ENCODE measurements at places on chromosomes 5 and 9.

GRCh38 chr9:4573634-4574389 lies 83.5 kb downstream of the SLC1A1 start:
- DNase-seq = no peak

DNA sequence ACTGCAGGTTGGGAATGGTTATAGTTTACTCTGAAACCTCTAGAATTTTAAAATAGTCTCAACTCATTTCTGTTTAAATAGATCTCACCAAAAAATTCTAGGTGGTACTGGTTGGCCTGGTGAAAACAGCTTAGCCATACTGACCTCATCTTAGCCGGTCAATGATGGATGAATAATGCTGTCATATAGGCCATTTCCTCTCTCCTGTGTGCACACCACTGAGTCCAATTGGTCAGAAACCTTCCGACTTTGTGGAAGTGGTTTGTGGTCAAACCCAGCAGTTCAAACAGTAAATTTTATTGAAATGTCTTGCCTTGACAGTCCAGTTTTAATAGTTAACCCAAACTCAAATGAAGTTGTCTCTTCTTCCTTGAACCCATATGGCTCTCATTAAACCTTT lies 98.6 kb downstream of the GIN1 start:
- DNase-seq = no peak

DNA sequence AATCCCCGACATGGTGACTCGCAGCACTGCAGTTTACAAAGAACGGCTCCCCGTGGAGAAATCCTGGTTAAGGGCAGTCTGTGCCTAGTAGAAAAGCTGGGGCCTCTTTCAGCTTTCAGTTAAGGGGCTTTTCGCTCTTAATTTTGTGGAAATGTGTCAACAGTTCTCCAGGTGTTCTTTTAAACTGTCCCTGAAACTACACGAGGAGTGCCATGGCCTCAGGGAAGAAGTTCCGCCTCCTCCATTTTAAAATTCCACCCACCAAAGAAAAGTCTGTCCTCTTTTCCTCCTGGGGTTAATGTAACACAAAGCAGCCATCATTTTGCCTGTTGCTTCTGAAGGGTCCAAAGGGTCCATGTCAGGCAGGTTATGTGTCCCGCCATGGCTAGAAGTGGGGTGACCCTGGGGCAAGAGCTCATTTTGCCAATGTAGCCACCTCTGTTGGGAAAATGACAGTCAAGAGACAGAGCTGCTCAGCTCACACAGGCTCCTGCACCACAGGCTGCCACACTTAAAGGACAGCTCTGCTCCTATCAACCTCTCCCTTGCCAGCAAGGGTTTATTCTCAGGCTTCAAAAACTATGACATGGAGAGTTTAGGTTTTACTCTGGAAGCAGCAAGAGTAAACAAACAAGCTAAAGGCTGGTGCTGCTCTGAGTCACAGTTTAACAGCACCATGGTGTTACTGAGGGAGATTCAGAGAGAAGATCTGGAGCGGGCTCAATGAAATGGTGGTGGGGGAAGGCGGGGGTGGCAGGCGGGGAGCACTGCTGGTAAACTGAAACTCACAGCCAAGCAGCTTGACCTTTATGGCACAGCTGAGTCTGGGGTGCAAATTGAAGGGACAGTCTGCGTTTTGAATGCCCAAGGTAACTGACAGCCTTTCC lies 3.2 kb downstream of the WHRN start:
- no peak for DNase-seq

GRCh38 chr9:132235894-132236661 lies 74.2 kb downstream of the NTNG2 start:
- peak; percentile 80 for DNase-seq

- peak; percentile 9 for DNase-seq
Observed at GRCh38 chr5:8340739-8341344, 471.9 kb downstream of the MTRR start.

GRCh38 chr5:146398826-146399225 lies 48.3 kb upstream of the TCERG1 start:
- DNase-seq = no peak

DNA sequence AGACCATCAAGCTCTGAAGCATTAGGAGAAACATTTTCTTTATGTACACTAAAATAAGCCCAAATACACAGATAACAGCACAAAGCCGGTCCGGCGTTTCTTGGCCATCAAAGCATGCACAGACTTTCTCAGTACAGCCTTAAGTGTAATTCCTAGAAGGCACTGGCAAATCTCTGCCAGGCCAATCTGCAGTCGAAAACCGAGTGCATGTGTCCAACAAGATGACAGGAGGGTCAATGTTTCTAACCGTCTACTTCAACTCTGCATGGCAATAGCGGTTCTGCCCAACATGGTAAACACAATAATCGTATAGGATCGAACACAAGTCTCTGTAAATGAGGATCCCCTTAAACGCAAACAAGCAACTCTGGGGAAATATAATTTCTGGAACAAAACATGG lies 1.1 kb downstream of the ARL15 start:
- DNase-seq = peak; percentile 33
